ENCODE measurements at places on chromosomes 16 and 17. TPM values are rescaled to one million over a fixed set of nuclear protein-coding genes. Genes with fewer than 3 reads are reported as not detected.

DNA sequence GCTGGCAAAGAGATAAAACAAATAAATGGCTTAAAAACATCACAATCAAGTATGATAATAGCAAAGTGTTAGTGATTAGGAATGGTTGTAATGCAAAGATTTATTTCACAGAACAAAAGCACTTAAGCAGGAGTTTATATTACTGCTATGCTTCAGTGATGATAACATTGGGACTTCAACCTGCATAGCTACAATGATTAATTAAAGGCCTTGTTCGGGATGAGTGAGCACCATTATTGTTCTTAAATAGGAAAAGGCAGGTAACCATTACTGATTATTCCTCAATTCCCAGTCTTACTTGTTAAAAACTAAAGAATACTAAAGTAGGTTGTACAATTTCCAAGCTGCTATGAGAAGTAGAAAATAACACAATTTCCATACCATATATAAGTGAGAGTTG is 1247.5 kb upstream of the CDH8 start:
- no peaks in the 10 kb centered on the region for H3K4me1 ChIP-seq
- no peaks in the 10 kb centered on the region for H3K27me3 ChIP-seq
- DNase-seq = no peak
- no peaks in the 10 kb centered on the region for H3K36me3 ChIP-seq
- no peak overlapping the region for H3K27ac ChIP-seq
- H3K4me3 ChIP-seq = no peak overlapping the region

- DNase-seq = no peak
- no peaks in the 10 kb centered on the region for H3K27me3 ChIP-seq
- no peak overlapping the region for H3K4me3 ChIP-seq
- no peak overlapping the region for H3K27ac ChIP-seq
- H3K4me1 ChIP-seq = no peaks in the 10 kb centered on the region
Observed at GRCh38 chr16:62869837-62870236, 833.6 kb upstream of the CDH8 start.

DNA sequence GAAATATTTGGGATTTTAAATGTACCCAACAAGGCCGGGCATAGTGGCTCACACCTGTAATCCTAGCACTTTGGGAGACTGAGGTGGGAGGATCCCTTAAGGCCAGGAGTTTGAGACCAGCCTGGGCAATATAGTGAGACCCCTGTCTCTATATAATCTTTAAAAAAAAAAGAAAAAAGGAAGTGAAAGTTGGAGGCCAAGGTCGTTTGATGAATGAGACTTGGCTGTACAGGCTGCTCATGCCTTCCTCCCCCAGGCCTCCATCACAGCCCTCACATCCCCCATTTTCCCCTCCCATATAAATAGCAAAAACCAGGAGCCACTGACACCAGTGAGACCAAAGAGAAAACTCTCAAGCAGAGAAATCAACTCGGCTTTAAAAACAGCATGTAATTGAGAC is 3.3 kb upstream of the CA7 start:
- no peak overlapping the region for H3K27ac ChIP-seq
- no peaks in the 10 kb centered on the region for H3K36me3 ChIP-seq
- peaks cover 12% of the 10 kb centered on the region for H3K4me1 ChIP-seq

DNA sequence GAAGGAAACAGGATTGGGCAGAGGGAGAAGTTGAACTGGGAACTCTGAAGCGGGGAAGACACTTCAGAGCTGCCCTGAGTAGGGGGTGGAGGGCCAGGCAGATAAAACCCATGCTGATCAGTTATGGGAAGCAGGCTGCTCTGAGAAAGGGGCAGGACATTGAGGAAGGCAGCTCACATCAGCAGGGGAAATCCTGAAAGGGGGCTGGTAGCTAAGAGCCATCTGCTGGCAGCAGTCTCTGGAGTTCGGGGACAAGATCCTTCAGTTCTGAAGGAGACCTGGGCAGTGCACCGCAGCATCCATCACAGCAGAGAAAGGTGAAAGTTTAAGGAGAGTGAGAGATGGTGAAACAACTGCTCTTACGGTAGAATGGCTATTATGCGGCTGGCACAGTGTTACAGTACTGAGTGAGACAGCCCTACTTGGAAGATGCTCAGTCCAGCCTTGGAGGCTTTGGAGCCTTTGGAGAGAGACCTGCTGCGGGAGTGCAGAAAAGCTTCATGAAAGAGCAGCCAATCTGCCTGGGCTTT is 5.4 kb upstream of the KIF18B start:
- DNase-seq = peak; percentile 25
- H3K4me3 ChIP-seq = no peak overlapping the region
- no peaks in the 10 kb centered on the region for H3K36me3 ChIP-seq

DNA sequence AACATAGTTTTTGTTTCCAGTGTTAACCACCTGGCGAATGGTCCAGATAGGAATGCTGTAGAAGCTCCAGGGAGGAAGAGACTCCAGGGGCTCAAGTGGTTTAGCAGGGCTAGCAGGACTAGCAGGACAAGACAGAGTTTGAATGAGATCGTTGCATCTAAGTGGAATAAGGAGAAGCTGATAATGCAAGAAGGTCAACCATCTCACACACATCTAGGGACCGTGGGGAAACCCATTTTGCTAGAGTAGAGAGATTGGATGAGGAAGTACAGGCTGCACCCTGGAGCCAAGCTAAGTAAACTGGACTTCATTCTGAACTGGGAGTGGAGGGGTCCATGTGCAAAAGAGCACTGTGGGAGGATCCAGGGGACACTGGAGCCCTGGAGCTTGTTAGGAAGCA is 86.1 kb upstream of the HSBP1 start:
- no peaks in the 10 kb centered on the region for H3K27me3 ChIP-seq
- no peak overlapping the region for H3K4me3 ChIP-seq
- no peaks in the 10 kb centered on the region for H3K4me1 ChIP-seq
- DNase-seq = no peak
- H3K27ac ChIP-seq = no peak overlapping the region

DNA sequence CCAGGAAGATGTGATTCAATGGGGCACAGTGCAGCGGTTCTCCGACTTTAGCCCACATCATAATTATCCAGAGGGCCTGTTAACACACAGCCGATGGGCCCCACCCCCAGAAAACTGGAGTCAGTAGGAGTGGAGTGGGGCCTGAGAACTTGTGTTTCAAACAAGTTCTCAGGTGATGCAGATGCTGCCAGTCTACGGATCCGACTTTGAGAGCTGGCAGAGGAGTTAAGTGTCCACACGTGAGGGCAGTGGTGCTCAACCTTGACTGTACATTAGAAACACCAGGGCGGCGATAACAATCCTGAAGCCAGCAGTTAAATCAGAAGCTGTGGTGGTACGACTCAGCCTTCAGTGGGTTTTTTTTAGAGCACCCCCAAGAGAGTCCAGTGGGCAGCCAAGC is 75.0 kb downstream of the GPRC5B start:
- no peaks in the 10 kb centered on the region for H3K36me3 ChIP-seq
- peaks cover 19% of the 10 kb centered on the region for H3K4me1 ChIP-seq
- no peak for DNase-seq

DNA sequence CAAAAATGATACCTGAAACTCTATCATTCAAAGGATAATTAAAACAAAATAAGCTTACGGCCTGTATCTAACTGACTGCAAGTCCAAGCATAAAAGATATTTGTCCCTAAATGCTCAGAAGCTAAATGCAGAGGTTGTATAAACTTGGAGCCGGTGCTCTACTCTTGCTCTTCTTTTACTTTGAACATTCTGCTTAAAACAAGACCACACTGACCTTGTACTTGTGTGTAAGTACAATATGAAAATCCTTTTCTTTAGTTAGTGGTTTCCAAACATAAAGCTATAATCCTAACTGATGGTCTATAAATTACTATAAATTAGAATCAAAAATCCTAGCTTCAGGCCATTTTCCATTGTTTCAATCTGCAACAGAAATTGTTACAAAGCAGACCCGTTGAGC is 74.6 kb downstream of the SPAG9 start:
- DNase-seq = no peak
- no peak overlapping the region for H3K27ac ChIP-seq
- H3K36me3 ChIP-seq = peaks cover under 1% of the 10 kb centered on the region
- peaks cover 11% of the 10 kb centered on the region for H3K4me1 ChIP-seq
- H3K27me3 ChIP-seq = no peaks in the 10 kb centered on the region

DNA sequence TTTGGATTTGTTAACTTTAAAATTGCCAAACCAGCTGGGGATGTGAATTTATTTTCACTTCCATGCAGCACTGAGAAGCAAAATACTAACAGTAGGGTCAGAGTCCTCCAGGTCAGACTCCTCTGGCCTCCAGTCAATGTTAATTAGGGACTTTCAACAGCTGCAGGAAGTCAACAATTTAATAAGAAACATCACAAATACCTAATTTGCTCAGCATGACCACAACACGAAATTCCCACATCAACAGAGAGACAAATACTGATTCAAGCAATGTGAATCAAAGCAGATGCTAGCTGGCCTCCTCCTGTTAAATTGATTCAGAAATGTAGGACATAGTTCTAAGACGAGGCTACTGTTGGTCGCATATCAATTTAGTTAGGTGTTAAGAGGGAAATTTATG is 111.7 kb downstream of the ABCA8 start:
- H3K36me3 ChIP-seq = no peaks in the 10 kb centered on the region
- DNase-seq = no peak
- H3K4me1 ChIP-seq = no peaks in the 10 kb centered on the region
- no peak overlapping the region for H3K4me3 ChIP-seq
- no peak overlapping the region for H3K27ac ChIP-seq
- H3K27me3 ChIP-seq = no peaks in the 10 kb centered on the region

GRCh38 chr16:69384974-69385373 is 833 bp downstream of the TERF2 start:
- peaks cover 45% of the 10 kb centered on the region for H3K36me3 ChIP-seq
- H3K27me3 ChIP-seq = no peaks in the 10 kb centered on the region
- peak overlapping the region; percentile 85 for H3K27ac ChIP-seq
- no peak for DNase-seq
- peaks cover 14% of the 10 kb centered on the region for H3K4me1 ChIP-seq

The MFAP4 gene
- total RNA-seq = 270 TPM

The MAP2K6 gene
- total RNA-seq = 4.7 TPM

The ORMDL3 gene
- total RNA-seq = 70.3 TPM

The AOC2 gene
- total RNA-seq = 2.0 TPM

The USP10 gene
- total RNA-seq = 59.6 TPM
